Epithelial cell of prostate (primary cell): ENCODE measurements at places on chromosomes 13 and 19.

GRCh38 chr13:24012648-24013047 is 115.3 kb upstream of the C1QTNF9B start:
- no peak for DNase-seq

- no peak for DNase-seq
Measured at GRCh38 chr13:66585669-66586203, 644.4 kb downstream of the PCDH9 start.

- DNase-seq = no peak
Measured at GRCh38 chr13:107088061-107088460, 520.1 kb upstream of the ARGLU1 start.

DNA sequence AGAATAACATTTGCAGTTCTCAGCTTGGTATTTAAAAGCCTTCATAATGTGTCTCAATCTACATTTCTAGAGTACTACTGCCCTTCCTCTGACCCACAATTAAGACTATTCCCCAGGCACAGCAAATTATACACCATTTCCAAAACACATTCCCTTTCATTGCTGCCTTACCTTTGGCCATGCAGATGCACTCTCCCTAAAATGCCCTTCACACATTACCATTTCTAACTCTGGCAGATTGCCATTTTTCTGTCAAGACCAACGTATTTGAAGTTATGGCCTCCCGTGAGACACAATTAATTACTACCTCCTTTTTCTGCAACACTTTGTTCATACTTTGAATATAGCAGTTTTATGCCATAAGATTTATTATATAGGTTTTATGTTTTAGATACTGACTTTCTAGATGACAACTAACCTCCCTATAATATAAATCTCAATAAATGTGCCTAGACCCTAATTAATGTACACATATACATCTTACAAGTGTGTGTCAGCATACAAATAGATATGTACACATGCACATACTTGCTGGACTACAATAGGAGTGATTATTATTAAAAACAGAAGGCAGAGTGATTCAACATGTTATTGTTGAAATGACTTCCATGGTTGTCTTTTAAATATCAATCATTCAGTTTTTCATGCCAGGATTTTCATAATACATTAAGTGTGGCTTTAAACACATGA is 2902.5 kb downstream of the PCDH9 start:
- DNase-seq = no peak

DNA sequence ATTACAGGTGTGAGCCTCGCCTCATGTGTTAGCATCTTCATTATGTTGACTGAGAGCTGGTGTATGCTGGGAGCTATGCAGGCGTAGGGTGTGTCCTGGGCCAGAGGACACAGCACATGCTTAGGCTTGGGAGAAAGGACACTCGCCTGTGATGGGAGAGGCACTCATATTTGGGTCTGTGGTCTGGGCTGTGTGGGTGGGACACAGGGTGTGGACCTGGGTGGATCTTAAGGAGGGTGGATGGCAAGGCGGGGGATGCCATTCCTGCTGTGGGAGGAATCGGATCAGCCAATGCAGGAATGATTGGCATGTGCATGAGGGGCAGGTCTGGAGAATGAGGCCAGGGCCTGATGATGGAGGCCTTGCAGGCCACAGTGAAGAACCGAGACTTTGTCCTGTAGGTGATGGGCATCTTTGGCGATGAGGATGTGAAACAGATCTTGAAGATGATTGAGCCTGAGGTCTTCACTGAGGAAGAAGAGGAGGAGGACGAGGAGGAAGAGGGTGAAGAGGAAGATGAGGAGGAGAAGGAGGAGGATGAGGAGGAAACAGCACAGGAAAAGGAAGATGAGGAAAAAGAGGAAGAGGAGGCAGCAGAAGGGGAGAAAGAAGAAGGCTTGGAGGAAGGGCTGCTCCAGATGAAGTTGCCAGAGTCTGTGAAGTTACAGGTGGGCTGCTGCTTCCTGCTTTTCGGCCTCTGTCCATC is 55.4 kb downstream of the RYR1 start:
- no peak for DNase-seq

DNA sequence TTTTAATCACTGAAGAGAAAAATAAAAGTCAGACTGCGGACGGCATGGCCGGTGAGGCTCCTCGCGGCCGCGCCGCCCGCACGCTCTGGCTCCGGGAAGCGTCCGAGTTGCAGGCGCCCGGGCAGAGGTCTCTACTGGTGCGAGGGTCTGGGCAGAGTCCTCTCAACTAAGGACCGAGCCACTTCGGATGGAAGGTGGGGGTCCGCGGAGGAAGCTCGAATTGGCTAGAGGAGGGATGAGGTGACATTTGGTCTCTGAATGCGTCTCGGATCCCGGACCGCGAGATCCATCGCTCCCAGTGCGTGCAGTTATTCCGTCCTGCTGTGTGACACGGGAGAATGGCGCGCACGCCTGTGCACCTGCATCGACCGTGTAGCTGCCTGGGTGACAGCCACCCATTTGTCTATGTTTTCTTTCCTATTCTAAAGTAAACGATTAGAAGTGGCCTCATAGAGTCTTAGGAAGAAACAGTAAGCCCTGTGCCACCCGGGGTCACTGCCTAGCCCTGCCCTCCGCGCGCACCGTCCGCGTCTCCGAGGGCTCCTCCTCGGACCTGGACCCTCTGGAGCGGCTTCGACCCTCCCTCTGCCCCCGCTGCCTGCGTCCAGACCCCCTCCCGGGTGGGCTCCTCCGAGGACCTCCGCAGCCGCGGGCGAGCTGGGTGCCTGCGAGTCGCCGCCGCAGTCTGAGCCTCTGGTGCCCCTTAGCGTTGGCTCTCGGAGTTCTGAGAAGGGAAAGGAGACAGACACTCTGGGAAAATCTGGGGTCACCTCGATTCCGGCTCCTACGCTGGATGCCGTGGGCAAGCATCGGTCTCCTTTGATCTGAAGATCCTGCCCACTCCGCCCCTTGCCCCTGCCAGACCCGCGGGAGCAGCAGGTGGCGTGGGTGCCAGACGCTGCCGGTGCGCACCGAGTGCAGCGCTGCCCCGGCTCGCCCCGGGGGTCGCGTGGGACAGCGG is 347.4 kb downstream of the LIG4 start:
- no peak for DNase-seq

GRCh38 chr19:6813659-6814058 is 41.2 kb downstream of the VAV1 start:
- DNase-seq = no peak

GRCh38 chr13:41463838-41464602 is 6.7 kb downstream of the RGCC start:
- no peak for DNase-seq

DNA sequence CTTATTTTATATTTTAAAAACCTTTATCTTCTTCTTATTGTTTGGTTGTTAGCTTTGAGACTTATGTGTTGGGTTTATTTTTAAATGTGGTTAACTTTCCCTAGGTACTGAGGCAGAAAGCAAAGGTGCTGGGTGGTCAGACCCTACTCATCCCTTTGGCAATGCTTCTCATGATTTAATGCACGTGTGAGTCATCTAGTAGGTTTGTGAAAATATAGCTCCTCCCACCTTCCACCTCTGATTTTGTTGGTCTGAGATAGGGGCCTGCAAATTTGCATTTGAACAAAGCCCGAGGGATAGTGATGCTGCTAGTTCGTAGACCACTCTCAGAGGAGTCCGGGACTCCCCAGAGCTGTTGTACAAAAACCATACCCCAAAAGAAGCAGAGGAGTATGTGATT is 771.3 kb upstream of the ARGLU1 start:
- no peak for DNase-seq

DNA sequence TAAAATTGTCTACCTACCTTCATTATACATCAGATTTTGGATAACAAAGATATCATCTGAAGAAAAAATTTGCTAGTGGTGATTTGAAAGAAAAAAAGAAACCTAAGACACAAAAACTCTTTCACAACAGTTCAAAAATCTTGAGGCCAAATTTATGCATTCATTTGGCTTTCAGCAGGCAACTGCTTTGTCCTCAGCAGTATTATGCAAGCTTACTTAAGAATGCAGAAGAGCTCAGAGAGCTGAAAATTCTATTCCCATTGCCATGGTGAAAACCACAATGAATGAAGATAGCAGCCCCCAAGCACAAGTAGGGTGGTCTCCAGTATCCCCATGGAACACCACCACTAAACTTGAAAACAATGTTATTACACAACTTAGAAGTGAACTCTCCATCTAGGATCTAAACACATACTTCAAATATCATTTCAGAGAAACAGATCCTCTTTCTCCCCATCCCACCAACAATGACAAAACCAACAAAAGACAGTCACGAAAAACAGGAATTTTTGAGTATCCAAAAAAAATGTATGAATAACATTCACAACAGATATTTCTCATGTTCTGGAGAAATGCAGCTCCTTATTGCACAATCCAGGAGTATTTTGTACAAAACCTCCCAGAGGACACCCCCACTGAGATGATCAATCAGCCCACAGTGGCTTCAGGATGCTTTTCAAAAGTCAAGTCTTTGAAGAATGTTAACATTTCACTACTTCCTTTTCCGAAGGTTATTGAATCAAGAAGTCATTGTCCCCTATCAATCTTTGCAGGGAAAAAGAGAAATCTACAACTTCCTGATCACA is 192.7 kb downstream of the LHFPL6 start:
- DNase-seq = no peak

- DNase-seq = no peak
Measured at GRCh38 chr13:44498969-44499368, 77.2 kb downstream of the TSC22D1 start.

DNA sequence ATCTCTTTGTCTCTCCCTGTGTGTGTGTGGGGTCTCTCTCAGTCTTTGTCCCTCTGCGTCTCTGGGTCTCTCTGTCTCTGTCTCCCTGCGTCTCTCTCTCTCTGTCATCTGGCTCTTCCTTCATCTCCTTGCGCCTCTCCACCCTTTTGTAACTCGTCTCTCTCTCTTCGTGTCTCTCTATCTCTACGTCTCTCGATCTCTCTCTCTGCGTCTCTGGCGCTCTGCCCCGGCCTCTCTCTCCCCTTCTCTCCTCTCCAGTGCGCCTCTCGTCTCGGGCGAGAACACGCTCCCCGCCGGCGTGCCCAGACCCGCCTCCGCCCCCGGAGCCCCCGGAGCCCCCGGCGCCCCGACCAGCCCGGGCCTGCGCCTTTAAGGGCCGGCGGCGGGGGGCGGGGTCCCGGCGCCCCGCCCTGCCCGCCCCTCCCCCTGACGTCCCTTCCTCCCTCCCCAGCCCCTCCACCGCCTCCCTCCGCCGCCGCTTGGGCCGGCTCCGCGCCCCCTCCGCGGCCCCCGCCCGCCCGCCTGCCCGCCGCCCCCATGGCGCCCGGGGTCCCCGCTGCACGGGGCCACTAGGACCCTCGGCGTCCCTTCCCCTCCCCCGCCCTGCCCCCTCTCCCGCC is at the start of gene MARK4:
MARK4 (plus strand) TSS at position 440 of the 620 bp plus-strand sequence. CDS start 318 bp downstream, outside the sequence.
- DNase-seq = peak; percentile 6

DNA sequence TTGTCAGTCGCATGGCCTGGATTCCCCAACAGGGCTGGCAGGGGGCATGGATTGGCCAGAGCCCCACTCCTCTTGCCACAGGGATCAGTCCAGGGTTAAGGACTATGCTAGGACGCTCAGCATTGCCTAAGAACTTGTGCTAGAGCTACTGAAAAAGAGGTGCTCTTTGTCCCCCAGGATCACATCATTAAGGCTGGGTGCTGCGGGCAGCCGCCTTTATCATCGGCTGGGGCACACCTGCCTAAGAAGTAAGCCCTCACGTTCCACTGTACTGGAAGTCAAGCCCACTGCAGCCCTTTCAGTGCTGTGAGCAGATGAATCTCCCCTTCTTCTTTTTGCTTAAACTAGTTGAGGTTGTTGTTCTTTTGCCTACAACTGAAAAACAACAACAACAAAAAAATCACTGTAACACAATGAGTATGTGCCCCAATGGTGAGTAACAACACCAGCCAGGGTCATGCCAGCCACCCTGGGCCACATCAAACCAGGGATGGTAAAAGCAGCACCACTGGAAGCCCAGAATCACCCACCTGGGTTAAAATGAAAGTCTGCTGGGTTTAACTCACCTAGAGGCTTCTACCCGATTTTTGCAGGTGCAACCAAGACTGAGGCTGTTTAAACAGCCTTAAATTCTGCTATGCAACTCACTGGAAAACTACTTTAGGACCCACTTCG is 20.6 kb downstream of the STK24 start:
- DNase-seq = no peak

GRCh38 chr13:80161896-80162295 is 179.0 kb downstream of the SPRY2 start:
- DNase-seq = no peak

DNA sequence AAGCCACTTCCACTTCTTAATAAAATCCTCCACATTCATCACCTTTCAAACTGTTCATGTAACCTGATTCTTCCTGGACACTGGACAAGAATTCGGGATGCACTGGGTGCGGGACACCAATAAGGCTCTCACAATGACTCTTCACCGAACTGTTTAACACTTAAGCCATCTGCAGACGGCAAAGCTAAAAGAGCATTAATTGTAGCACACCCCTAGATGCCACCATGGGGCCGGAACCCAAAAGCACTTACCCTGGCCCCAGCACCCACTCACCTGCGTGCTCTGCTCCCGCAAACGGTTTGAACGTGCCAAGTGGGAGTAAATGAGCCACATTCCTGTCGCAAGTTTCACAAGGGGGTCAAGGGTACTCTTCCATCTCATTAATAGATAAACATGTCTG is 254.3 kb upstream of the PRR20A start:
- DNase-seq = no peak

DNA sequence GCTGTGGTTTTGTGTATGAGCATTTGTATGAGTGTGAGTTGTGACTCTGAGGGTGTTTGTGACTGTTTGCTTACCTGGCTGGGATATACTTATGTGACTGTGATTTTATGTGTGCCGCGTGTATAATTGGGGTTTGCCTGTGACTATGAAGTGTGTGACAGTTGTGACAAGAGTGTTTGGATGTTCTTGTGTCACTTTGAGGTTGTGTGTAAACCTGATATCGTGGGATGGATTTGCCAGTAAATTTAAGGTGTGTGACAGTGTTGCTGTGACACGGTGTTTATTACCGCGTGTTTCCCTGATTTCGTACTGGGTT is 442 bp downstream of the ZNF420 start:
- DNase-seq = no peak
